ENCODE measurements at places on chromosomes 16 and 17.

DNA sequence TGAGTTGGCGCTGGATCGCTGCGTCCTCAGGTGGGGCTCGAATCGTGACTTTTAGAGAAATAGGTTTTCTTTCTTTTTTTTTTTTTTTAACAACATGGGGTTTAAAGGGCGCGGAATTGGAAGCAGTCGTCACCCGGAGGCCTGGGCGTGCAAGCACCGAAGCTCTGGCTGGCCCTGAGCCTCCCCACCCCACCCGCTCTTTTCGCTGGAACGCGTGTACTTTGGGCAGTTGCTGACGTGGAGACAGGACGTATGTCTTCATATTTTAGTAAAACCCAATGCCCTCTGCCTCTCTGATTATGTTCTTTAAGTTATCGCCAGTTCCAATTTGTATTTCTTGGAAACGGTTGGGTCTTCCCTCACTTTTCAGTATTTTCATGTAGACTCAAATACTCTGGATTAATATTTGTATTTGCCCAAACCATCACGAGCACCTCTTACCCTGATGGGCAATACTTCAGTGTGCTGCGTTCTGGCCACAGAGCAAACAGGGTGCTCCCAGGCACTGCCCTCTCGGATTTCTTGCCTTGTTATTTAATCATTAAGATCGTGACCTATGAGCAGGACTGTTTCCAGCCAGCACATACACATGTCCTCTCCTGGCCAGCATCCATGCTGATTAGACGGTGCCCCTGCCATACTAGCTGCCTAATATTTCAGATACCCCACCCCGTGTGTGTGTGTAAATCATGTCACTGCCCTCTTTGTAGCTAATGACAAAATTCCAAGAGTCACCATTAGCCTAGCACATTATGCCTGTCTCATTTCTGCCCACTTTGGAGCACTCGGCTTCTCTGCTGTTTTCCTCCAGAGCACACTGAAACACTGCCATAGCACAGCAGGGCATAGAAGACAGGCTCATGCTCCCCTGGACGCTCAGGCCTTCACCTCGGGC is 805 bp upstream of the C16orf95 start:
- no peak for DNase-seq

GRCh38 chr17:46141645-46142044 is 51.6 kb downstream of the KANSL1 start:
- DNase-seq, result no peak

- DNase-seq, result no peak
Measured at GRCh38 chr16:4697848-4698291, 4.5 kb downstream of the NUDT16L1 start.

- no peak for DNase-seq
Measured at GRCh38 chr17:37710344-37710886, 34.4 kb downstream of the HNF1B start.

GRCh38 chr17:61352781-61353491 is 46.7 kb upstream of the TBX2 start:
- no peak for DNase-seq

- peak; percentile 89 for DNase-seq
Measured at GRCh38 chr17:72421128-72422092, 300.6 kb downstream of the SOX9 start.

GRCh38 chr17:57107498-57108101 is 22.6 kb downstream of the AKAP1 start:
- DNase-seq, result no peak

DNA sequence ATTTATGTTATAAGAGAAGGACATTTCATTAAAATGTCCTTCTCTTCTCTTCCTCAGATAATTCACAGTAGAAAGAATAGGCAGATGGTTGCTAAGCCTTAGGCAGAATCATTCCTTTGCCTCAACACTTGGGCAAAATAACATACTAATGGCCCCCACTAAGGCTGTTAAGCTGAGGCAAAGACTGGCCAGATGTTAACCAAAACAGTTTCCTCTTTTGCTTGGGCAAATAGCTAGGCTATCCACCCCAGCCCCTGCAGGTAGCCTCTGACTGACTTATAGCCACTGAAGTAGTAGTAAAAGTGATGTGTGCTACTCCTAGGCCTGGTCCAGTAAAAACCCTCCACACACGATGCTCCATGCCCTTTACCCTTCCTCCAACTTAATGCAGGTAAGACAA is 55.2 kb downstream of the SPAG9 start:
- no peak for DNase-seq

DNA sequence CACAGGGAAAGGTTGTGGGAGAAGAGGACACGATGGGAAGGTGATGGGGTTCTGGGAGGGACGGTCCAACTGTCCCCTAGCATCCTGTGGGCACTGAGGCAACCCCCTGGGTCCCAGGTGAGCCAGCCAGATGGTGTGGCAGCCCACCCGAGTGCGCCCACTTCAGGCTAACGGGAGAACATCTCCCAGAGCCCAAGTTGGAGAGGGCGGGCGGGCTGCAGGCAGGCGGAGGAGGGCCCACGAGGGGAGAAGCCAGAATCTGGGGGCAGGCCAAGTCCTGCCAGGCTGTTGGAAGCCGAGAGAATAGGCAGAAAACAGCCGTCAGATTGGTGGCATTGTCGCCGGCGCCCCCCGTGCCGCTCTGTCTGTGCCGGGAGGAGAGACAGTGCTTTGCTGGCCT is 13.8 kb upstream of the ABCC3 start:
- no peak for DNase-seq

DNA sequence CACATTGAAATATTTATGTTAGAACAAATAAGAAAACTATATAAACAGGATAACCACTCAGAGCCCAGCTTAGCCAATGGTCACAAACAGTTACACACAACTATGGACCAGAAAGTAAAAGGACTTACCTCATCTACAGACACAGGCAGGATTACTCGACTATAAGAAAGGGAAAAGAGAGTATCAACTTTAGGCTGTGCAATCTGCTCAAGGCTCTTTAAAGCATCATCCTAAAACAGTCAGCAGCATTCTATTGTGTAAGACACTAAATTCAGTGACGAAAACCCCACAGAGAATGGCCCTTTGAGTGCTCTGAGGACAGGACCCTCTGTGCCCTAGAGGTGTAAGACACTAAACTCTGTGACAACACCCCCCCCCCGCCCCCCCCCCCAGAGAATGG is 4.2 kb downstream of the PITPNA start:
- DNase-seq, result no peak

DNA sequence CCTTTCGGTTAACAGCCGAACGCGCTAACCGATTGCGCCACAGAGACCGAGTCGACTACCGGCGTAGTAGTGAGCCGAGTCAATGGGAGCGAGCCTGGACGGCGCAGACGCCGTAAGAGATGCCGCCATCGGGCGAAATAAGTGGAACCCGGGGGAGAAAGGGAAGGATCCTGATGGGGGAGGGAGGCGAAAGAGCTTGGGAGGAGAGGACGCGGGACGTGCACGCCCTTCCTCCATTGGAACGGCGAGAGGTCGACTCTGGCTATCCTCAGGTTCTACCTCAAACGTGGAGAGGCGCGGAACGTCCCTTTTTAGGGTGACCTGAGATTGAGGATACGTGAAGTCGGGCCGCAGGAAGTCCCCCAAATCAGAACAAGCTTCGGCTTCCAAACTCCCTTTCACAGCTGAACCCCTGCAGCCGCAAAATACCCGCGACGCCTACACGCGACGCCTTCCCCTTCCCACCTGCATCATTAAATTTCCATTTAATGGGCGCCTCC is 683 bp upstream of the PSMB3 start:
- no peak for DNase-seq

GRCh38 chr17:48545022-48545375 is at the start of gene HOXB2:
Gene HOXB2 (minus strand): TSS chr17:48545109. CDS start chr17:48544911, 198 bp downstream.
- DNase-seq, result no peak

DNA sequence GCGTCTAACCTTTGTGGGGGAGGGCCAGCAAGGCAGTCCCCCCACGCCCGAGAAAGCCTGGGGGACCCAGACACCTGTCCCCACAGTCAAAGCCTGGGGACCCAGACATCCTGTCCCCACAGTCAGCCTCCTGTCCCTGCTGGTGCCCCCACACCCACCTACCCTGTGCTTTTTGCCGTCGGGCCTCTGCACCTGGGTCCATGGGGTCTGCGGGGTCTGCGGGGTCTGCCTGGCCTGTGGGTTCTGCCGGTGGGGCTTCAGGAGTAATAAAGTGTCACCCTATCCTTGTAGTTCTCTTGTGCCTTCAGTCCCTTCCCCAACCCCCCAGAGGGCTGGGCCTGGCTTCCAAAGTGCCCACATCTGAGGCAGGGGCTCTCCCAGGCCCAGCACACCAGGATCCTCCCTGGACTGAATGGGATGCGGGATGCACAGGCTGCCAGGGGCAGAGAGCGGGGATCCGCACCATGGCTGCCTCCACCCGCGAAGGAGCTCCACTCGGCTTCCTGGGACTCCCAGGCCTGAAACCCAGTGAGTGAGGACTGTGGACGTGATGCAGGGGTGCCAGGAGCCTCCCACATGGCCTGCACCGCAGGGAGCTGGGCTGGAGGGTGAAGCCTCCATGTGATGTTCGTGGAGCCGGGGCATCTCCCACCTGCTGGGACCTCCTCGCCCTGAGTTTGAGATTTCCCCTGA is 16.3 kb upstream of the DPEP1 start:
- no peak for DNase-seq

DNA sequence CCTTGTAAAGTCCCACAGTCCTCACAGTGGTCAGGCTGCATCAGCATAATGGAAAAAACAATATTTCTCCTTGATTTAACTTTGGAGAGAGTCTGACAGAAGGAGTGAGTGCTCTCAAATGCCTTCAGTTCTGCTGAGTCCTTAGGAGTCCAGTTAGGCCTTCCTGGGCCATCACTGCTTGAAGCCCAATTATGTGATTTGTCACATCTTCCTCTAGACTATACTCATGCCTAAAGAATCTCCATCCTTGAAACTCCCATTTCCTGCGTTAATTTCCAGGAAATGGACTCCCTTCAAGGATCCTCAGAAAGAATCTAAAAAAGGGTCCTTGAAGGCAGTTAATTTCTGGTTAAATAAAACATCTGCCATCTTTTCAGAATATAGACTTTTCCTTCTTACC is 52.8 kb downstream of the SLFN5 start:
- DNase-seq, result no peak

DNA sequence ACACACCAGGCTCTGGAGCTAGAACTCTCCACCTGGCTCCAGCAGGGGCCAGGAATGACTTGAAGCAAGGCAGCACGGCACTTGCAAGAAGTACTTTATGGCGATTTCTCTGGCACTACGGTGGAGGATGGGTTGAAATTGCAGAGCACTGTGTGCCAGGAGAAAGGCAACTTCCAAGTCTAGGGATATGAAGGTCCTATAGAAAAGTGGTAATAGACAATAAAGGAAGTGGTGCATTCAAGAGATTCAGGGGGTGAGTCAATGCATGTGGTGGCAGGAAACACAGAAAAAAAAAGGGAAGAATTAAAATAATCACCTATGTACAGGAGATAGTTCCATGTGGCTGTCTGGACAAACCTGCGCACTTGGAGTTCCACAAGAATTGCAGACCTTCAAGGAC is 240.3 kb upstream of the DYNLRB2 start:
- no peak for DNase-seq

DNA sequence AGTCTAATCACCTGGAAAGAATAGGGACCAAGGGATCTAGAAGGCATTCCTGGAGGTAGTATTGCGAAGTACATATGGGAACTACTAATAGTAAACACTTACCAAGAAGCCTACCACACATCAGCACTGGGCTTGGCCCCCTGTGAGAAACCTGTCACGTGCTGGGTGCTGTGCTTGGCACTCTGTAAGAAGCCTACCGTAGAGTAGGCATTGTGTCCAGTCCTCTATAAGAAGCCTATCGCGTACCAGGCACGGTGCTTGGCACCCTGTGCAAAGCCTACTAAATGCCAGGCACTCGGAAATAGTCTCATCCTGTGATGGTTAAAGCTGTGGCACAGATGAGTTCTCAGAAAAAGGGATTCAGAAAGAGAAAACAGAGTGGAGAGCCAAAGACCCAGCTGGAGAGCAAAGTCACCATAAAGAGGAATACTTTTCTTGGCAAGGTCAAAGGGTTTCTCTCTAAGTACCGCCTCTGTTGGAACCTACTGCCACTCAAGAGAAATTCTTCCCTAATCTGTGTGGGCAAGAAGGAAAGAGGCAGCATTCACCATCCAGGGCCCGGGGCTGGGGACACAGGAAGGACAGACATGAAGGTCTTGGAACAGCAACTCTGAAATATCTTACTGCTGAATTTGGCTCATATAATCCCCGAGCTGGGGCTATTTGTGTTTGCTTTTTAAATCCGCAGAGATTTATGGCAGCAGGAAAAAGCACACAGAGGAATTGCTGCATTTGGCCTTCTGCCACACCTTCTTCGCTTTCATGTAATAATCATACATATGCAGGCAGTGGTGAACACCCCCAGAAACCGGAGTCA is 81.8 kb downstream of the VAT1L start:
- DNase-seq, result no peak

DNA sequence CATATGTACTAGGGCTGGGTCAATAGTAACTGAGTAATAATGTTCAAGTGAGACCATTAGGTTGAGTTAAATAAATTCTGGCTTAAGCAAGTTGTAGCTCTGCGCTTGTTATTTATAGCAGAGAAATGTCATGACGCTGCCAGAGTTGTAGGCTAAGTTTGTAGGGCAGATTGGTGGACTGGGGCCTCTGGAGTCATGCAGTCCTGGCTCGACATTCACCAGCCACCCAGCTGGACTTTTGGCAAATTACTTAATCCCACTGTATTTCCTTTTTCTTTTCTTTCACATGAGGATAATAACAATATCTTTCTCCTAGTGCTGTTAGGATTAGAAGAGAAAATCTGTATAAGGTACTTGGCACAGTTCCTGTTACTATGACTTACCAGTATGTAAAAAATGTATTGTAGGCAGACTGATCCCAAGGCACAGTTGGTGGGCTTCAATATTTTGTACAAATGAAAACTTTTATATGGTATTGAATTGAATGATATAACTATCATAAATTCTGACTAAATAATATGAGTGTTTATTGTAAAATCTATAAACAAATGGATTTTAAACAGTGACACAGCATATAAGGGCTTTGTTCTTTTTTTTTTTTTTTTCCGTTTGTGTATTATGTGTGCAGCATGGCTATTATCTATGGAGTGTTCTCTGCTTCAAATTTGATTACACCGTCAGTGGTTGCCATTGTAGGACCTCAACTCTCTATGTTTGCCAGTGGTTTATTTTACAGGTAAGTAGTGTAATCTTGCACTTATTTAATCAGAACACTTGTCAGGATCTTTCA is 2.6 kb downstream of the MFSD11 start:
- no peak for DNase-seq

DNA sequence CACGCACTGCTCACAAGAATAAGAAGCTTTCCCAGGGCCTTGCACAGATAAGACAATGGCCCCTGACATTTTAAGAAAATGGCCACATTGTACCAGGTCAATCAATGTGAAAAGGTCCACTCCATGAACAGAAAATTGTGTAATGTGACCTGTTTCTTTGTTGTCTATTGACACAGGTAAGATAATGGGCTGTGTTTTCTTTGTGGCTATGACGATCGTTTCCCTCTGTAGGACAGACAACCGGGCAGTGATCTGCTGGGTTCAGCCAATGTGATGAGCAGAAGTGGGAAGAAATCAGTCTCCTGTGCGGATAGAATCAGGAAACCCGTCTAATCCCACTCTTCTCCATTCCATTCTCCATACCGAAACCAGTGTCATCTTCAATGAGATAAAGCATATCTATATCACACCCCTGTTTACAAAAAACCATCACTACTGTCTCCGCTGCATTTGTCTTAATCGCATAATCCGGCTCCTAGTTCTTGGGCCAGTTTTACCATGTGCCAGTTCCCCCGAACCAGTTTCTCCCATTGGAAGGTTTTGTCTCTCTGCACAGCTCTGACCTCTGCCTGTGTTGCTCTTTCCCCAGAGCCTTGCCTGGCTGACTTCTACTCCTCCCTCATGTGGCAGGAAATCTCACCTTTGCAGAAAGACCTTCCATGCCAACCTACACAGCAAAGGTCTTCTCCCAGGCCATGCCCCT is 66.9 kb upstream of the ATF7IP2 start:
- DNase-seq, result no peak
